Smooth muscle cell of trachea (primary cell): ENCODE measurements at places on chromosomes 1 and 21. TPM values are rescaled to one million over a fixed set of nuclear protein-coding genes. Genes with fewer than 3 reads are reported as not detected.

CFAP74 gene
- total RNA-seq, result not detected in 2 replicates

PRKCZ gene
- total RNA-seq, result 1.5 and 2.5 TPM in 2 replicates

GOLT1A gene
- not detected in 2 replicates for total RNA-seq

SEMA6C gene
- 1.2 and 1.3 TPM in 2 replicates for total RNA-seq

TLCD4 gene
- 0.29 and 0.50 TPM in 2 replicates for total RNA-seq

HMGB4 gene
- total RNA-seq, result not detected in 2 replicates

PRAMEF12 gene
- not detected in 2 replicates for total RNA-seq

AXDND1 gene
- 0.17 and 0.29 TPM in 2 replicates for total RNA-seq

RBM11 gene
- total RNA-seq, result 0.58 TPM in 1 of 2 replicates, not detected in the other

PLD5 gene
- total RNA-seq, result 0.15 TPM in 1 of 2 replicates, not detected in the other

HSD3B1 gene
- total RNA-seq, result not detected in 2 replicates

SYDE2 gene
- 4.9 and 5.6 TPM in 2 replicates for total RNA-seq

VSIG8 gene
- total RNA-seq, result 0.15 and 0.17 TPM in 2 replicates

EFNA3 gene
- total RNA-seq, result 0.29 and 1.3 TPM in 2 replicates

KCND3 gene
- total RNA-seq, result under 0.01 TPM in 2 replicates

NTRK1 gene
- not detected in 2 replicates for total RNA-seq

OR2M3 gene
- not detected in 2 replicates for total RNA-seq

ATP1A4 gene
- not detected in 2 replicates for total RNA-seq

SLC35F3 gene
- total RNA-seq, result under 0.01 TPM in 1 of 2 replicates, not detected in the other

ETV3L gene
- not detected in 2 replicates for total RNA-seq

FNDC10 gene
- 1.6 and 4.1 TPM in 2 replicates for total RNA-seq

TSPAN1 gene
- total RNA-seq, result not detected in 2 replicates

SLC19A1 gene
- 3.5 and 3.9 TPM in 2 replicates for total RNA-seq

ARID1A gene
- 17.4 and 33.6 TPM in 2 replicates for total RNA-seq

HSPB7 gene
- 3.3 and 5.0 TPM in 2 replicates for total RNA-seq

COL8A2 gene
- 10.8 and 24.3 TPM in 2 replicates for total RNA-seq

ACOT11 gene
- total RNA-seq, result 2.9 and 7.6 TPM in 2 replicates

TNFAIP8L2 gene
- not detected in 2 replicates for total RNA-seq

CLDN17 gene
- not detected in 2 replicates for total RNA-seq

AK5 gene
- 69.1 and 72.4 TPM in 2 replicates for total RNA-seq

CYP4Z1 gene
- not detected in 2 replicates for total RNA-seq

GNL2 gene
- total RNA-seq, result 56.4 and 66.9 TPM in 2 replicates

RPRD2 gene
- 7.8 and 10.2 TPM in 2 replicates for total RNA-seq

AMY2A gene
- total RNA-seq, result not detected in 2 replicates

NGF gene
- total RNA-seq, result 5.7 and 10.1 TPM in 2 replicates

TNNT2 gene
- total RNA-seq, result not detected in 2 replicates

TMPRSS15 gene
- total RNA-seq, result not detected in 2 replicates

C1orf185 gene
- not detected in 2 replicates for total RNA-seq

CELA2B gene
- total RNA-seq, result not detected in 2 replicates

CTSE gene
- not detected in 2 replicates for total RNA-seq

OR2T29 gene
- total RNA-seq, result not detected in 2 replicates

SERPINC1 gene
- 0.17 TPM in 1 of 2 replicates, not detected in the other for total RNA-seq

CERS2 gene
- total RNA-seq, result 87.1 and 170 TPM in 2 replicates

RAB7B gene
- 12.4 and 16.7 TPM in 2 replicates for total RNA-seq

KRTAP19-3 gene
- total RNA-seq, result not detected in 2 replicates

UBL4B gene
- under 0.01 TPM in 1 of 2 replicates, not detected in the other for total RNA-seq

DCAF6 gene
- 83.2 and 107 TPM in 2 replicates for total RNA-seq

SPRR2B gene
- total RNA-seq, result not detected in 2 replicates

XCL2 gene
- total RNA-seq, result not detected in 2 replicates

RO60 gene
- 112 and 149 TPM in 2 replicates for total RNA-seq

BRDT gene
- not detected in 2 replicates for total RNA-seq

ATP6V1G3 gene
- not detected in 2 replicates for total RNA-seq

KLHDC8A gene
- not detected in 2 replicates for total RNA-seq

CCDC27 gene
- total RNA-seq, result not detected in 2 replicates

CHIA gene
- not detected in 2 replicates for total RNA-seq
